ENCODE measurements at places on chromosomes 3 and 15. TPM values are rescaled to one million over a fixed set of nuclear protein-coding genes. Genes with fewer than 3 reads are reported as not detected.
A peak's percentile ranks its signal among the peaks of the same experiment; 100 is the strongest.

- DNase-seq, result no peak
Measured at GRCh38 chr3:2976212-2976611, 134.0 kb downstream of the IL5RA start.

Gene PATL2
- total RNA-seq, result 0.21 TPM

DNA sequence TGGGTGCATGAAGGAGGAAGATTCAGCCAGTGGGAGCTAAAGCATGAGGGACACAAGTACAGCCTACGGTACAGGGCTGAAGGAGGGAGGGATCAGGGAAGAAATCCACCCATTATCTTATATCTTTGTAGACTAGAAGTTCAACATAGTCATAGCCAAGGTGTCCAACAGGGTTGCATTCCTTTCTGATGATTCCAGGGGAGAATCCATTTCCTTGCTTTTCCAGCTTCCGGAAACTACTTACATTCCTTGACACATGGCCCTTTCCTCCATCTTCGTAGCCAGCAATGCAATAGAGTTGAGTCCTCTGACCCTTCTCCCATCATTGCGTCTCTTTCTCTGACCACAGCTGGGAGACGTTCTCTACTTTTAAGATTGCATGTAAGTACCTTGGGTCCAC, 471.0 kb upstream of the SEMA6D start:
- no peak for DNase-seq

Gene COL6A5
- not detected for total RNA-seq

DNA sequence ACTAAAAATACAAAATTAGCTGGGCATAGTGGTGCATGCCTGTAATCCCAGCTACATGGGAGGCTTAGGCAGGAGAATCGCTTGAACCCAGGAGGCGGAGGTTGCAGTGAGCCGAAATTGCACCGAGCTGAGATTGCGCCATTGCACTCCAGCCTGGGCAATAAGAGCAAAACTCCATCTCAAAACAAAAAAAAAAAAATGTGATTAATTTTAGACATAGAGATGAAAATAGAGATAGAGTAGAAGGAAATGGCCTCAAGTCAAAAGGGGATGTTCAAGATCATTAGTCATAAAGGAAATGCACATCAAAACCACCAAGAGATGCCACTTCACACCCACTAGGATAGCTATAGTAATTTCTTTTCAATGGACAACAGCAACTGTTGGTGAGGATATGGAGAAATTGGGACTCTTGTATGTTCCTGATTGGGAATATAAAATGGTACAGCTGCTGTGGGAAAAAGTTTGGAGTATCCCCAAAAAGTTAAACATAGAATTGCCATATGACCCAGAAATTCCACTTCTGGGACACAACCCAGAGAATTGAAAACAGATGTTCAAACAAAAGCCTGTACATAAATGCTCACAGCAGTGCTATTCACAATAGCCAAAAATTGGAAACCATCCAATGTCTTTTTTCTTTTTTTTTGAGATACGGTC, 55.4 kb downstream of the ABHD2 start:
- DNase-seq, result peak; percentile 41

GRCh38 chr3:37053337-37053736, 60.0 kb downstream of the MLH1 start:
- DNase-seq, result no peak

- peak; percentile 73 for DNase-seq
Measured at GRCh38 chr15:37764733-37765191, 169.7 kb upstream of the TMCO5A start.

Gene TRPC1
- 10.4 TPM for total RNA-seq

DNA sequence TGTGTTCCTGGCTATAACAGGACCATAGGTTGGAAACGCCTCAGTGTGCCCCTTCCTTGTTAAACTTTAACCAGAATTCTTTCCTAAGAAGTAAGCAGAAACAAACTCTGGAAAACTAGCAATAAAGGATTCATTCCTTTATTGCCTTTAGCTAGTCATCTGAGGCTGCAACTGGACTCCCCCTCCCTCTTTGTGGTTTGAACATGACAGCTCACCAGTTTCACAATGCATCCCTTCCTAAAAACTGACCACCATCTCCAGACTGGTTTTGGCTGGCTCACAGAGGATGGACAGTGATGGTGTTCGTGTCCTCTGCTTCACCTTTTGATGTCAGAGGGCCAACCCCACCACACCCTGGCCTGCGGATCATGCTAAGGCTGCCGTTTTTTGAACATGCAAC, 27.9 kb upstream of the TGFBR2 start:
- DNase-seq, result no peak

Gene SHF
- total RNA-seq, result 3.4 TPM

GRCh38 chr3:184750349-184751083, 38.7 kb upstream of the MAGEF1 start:
- no peak for DNase-seq

DNA sequence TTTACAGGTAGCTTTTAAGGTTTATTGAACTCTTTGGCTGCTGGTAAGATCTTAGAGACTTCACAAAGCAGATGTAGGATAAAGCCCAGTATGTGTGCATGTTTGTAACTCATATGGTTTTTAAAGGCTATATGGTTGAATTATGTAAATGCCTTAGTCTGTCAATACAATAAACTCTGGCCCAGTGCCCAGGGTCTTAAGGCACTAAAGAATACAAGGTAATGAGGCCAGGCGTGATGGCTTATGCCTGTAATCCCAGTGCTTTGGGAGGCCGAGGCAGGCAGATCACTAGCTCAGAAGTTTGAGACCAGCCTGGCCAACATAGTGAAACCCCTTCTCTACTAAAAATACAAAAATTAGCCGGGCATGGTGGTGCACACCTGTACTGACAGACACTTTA, 170.3 kb upstream of the CGNL1 start:
- DNase-seq, result no peak

Gene CYP19A1
- total RNA-seq, result 0.13 TPM

DNA sequence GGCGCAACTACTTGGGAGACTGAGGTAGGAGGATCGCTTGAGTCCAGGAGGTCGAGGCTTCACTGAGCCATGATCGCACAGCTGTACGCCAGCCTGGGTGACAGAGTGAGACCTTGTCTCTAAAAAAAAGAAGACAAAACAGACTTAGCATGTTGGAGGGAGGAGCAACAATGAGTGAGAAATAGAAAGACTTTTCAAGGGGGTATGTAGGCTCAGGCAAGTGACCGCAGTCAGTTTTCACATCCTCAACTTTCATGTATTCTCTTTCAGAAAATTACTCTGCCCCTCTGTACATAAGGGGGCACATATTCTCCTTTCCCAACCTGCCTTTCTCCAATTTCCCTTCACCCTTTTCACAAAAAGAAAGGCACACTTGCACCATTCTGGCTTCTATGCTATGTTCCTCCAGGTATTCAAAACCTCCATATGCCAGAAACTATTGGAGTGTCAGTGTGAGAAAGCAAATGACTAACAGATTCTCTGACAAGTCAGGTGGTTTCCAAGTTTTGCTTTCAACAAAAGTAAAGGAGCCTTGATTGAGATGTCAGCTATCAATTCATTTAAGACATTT, 7.6 kb downstream of the NSUN3 start:
- DNase-seq, result no peak

- no peak for DNase-seq
Measured at GRCh38 chr3:131892331-131892730, 142.5 kb downstream of the CPNE4 start.

Gene CKMT1A
- 18.5 TPM for total RNA-seq

GRCh38 chr3:10975695-10976234, 16.8 kb upstream of the SLC6A1 start:
- peak; percentile 13 for DNase-seq

DNA sequence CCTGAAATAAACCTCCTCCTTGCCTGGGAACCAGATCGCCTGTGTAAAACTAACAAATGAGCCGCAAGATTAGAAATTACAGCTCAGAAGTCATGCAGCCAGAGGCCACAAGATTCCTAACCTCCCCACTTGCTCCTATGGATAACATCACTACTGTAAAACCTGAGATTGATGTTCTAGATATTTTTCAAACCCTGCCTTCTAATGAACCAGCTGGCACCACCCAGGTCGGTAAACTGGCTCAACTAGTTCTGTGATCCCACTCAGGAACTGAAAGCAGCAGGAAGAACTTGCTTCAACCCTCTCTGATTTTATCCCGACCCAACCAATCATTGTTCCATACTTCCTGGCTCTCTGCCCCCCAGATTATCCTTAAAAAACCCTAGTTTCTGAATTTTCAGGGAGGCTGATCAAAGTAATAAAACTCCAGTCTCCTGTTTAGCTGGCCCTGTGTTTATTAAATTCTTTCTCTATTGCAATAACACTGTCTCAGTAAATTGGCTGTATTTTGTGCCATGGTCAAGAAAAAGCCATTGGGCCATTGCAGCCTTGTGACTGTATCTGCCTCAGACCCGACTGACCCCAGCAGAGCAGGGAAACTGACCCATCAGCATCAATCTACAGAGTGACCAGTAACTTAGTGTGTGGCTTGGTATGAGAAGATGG, 98.9 kb downstream of the RPLP1 start:
- no peak for DNase-seq

- no peak for DNase-seq
Measured at GRCh38 chr15:76239786-76240185, 71.5 kb downstream of the ETFA start.

All from SK-MEL-5 (cell line).